SJCRH30 (cell line): ENCODE measurements at places on chromosomes 6 and 20.

DNA sequence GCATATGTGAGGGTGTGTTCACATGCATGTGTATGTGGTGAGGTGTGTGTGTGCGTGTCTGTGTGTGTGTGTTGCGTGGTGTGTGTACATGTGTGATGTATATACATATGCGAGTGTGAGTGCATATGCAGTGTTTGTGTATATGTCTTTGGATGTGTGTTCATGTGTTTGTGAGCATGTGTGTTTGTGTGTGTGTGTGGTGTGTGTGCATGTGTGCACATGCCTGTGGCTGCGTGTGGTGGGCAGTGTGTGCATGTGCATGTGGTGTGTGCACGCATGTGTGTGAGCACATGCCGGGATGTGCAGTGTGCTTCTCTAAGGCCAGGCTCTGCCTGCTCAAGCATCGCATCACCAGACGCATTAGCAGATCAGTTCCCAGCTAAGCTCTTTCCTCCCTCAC is 5.7 kb downstream of the THBS2 start:
- no peak for DNase-seq

GRCh38 chr20:16290358-16290757 is 282.9 kb downstream of the KIF16B start:
- DNase-seq: no peak

- no peak for DNase-seq
These were observed 61.3 kb downstream of the ZDHHC14 start for GRCh38 chr6:157442291-157442690.

DNA sequence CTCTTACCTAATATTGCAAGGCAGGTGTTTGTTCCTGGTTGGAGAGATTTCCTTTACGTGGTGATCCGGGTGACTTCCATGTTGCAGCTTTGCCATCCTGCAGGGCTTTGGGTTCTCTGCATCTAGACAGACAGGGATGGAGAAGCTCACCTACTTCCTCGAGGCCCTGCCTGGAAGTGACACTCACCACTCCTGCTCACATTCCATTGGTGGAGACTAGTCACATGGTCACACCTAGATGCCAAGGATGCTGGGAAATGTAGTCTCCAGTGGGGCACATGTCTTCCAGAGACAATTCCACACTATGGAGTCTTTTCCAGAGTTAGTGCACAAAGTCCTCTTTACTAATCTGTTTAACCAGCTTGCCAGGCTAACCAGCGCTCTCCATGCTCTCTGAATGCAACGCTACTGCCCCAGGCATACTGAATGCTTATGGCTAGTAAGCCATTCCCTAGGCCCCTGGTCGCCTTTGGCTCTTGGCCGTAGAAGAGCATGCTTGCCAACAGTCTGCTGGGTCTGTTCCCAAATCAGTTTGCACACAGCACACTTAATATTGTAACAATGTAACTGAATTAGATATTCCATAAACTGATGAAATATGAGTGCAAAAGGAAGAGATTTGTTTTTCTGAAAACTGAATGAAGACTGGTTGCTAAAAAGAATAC is 6.7 kb upstream of the KCNK15 start:
- DNase-seq: peak; percentile 81

GRCh38 chr6:71028236-71028876 is 71.5 kb upstream of the B3GAT2 start:
- no peak for DNase-seq

DNA sequence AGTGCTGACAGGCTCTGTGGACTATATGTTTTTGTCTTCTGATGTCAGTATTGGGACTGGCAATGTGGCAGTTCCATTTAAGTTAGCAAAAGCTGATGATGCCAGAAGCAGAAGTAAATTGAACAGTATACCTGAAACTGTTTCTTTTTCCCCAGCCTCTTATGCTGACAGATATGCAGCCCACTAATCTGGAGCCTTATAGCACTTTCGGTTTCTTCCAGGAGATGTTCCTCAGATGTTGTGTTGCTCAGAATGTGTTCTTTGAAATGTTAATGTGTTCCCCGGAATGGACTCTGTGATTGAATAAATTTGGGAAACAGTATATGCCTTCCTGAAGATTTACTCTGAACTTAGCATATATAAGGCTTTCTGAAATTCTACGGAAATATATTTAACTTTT is 80.7 kb upstream of the MRAP2 start:
- no peak for DNase-seq

- DNase-seq: no peak
These were observed 627.6 kb downstream of the MMUT start for GRCh38 chr6:48835421-48835958.

- no peak for DNase-seq
These were observed 360.8 kb upstream of the ARID1B start for GRCh38 chr6:156416391-156416790.

GRCh38 chr20:24303393-24304170 is 165.8 kb upstream of the SYNDIG1 start:
- no peak for DNase-seq

DNA sequence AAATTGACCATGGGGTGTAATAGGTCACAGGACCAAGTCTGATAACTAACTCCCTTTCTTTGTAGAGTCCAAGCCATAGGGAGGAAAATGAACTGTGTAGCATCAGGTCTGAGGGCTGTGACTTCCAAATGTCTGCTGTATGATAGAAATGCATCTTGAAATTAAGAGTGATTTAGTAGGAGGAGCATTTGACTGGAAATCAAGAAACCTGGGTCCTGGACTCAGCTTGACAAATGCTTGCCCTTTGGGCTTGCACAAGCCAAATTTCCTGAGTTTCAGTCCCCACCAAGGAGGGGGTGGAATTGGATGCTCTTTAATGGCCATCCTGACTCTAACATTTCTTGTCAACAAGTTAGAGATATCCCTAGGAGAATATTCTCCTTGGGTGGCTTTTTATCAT is 187.0 kb downstream of the PDE7B start:
- no peak for DNase-seq

DNA sequence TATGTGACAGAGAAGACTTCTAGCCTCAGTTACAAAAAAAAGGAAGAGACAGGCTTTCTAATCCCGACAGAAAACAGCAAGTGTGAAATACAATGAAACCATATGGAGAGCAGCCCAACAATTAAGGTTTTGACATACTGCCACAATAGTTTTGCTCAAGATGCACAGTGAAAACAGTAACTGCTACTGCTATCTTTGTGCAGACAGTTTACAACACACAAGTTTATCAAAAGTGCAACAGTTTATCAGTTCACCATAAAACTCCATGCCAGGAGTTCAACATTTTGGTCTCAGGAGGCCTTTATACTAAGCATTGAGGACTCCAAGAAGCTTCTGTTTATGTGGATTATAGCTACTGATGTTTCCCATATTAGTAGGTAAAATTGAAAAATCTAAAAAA is 37.6 kb downstream of the GOPC start:
- DNase-seq: no peak

- no peak for DNase-seq
These were observed 87.8 kb downstream of the PLEKHG1 start for GRCh38 chr6:150687508-150687907.

DNA sequence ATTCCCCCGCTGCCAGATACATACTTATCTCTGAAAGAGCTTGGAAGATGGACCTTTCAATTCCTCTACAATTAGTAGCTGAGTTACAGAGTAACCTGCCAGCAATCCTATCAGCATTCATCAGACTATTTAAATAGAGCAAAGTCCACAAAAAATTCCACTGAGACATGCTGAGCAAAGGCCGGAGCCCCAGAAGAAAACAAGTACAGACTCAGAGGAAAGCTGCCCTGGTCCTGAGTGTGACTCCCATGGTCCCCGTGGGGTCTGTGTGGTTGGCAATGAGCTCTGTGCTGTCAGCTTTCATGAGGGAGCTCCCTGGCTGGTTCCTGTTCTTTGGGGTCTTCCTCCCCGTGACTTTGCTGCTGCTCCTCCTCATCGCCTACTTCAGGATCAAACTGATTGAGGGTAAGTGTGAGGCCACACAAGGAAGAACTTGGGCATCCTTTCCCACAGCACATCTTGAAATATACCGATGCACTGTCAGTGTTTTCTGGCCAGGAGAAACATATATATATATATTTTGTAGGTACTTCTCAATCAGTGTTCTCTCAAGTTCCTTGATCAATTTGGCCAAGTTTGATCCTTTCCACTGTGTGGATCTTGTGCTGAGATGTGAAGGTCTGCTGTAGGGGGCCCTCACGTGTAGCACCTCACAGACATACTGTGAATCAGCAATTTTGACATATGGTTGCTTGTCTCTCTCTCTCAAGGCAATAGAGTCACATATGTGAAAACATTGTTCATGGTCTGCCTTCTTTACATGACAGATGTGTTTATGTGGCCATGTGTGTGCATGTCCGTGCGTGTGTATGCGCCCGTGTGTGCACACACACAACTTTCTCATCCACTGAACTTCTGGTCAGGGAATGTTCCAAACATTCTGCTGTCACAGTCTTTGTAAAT is at the start of gene SMLR1:
SMLR1 (plus strand) TSS at position 160 of the 903 bp plus-strand sequence; CDS start at position 168, 8 bp downstream.
- no peak for DNase-seq

GRCh38 chr6:71676298-71676697 is 210.1 kb upstream of the RIMS1 start:
- DNase-seq: no peak

DNA sequence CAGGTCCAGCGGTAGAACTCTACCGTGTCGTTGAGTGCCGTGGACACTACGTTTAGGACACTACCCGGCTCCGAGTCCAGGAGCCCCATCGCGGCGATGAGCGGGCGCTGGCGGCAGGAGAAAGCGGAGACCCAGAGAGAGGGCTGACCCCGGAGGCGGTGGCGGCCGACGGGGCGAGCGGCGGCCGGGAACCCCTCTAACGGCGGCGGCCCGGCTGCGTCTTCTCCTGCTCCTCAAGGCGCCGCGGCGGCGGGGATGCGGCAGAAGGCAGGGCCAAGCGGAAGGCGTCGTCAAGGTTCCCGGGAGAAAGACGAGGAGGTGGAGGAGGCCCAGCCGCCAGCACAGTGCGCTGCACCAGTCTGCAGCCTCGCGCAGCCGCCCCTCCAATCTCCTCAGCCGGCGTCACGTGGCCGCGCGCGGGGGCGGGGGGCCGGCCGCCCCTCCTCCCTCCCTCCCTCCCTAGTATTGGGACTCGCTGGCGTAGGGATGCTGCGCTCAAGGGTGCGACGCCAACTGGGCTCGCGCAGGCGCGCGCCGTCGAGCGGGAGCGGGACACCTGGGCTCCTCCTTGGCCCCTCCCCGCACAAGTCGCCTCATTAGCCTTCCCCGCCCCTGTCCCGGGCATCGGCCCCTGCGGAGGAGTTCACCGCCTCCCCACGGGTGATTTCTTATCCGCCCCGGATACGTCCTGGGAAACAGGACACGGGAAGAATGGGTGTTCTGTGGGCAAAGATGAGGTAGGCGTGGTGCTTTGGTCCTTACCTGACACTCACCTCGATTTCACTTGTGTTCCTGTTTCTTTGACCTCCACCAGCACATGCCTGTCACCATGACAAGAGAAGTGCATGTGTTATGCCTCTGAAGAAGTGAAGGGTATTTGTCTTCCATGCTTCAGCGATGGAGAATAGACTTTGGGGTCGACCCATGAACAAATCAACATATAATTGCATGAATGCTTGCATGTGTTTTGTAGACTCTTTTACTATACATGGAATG is at the start of gene ELOVL4:
ELOVL4 (minus strand) TSS at position 363 of the 996 bp plus-strand sequence; CDS start at position 89, 274 bp downstream.
- peak; percentile 76 for DNase-seq

DNA sequence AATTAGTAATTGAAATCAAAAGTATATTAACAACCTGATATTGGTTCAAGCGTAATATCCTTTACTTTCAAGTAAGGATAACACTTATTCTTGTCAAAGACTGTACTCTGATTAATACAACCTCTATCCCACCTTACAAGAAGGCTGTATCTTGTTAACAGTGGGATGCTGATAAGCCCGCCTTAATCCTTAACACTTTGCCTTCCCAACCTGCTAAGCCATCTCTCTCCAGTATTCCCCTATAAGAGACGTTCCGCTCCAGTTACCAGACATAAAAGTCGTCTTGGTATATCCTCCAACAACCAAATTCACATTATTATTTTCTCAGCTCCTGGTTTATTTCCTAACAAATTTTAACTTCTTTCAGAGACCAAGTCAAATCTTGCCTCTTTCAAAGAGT is 2.0 kb downstream of the BTBD9 start:
- no peak for DNase-seq

- DNase-seq: peak; percentile 53
These were observed at the start of gene KHDC1 for GRCh38 chr6:73262671-73263569. TSS of gene KHDC1 (minus strand) at chr6:73263196. CDS start at chr6:73242517, 20,679 bp downstream.
